ENCODE measurements at places on chromosomes 1 and 21. TPM values are rescaled to one million over a fixed set of nuclear protein-coding genes. Genes with fewer than 3 reads are reported as not detected.

FAM72B gene
- total RNA-seq: 1.0 TPM

CYYR1 gene
- 2.6 TPM for total RNA-seq

CGN gene
- 4.9 TPM for total RNA-seq

CDCA8 gene
- 4.4 TPM for total RNA-seq

CLK2 gene
- total RNA-seq: 57.3 TPM

LRRC39 gene
- total RNA-seq: 17.3 TPM

RYR2 gene
- 87.1 TPM for total RNA-seq

AGT gene
- 16.3 TPM for total RNA-seq

HES2 gene
- total RNA-seq: not detected

TIE1 gene
- 5.0 TPM for total RNA-seq

SPATA1 gene
- total RNA-seq: 1.2 TPM
